ENCODE measurements at places on chromosomes 4 and X. TPM values are rescaled to one million over a fixed set of nuclear protein-coding genes. Genes with fewer than 3 reads are reported as not detected.

ING2 gene
- total RNA-seq: 20.1 TPM

DNAJB14 gene
- total RNA-seq: 12.4 TPM

ZDHHC15 gene
- 0.02 TPM for total RNA-seq

POU3F4 gene
- not detected for total RNA-seq

MGAT4D gene
- not detected for total RNA-seq

MAP3K15 gene
- total RNA-seq: not detected

CLDN22 gene
- 0.05 TPM for total RNA-seq

BCOR gene
- 35.5 TPM for total RNA-seq

ARR3 gene
- not detected for total RNA-seq

RASL11B gene
- not detected for total RNA-seq

NXF2 gene
- total RNA-seq: not detected

TACR3 gene
- not detected for total RNA-seq

AVPR2 gene
- 2.7 TPM for total RNA-seq

Data from M059J (cell line).